ENCODE measurements at places on chromosomes 16 and 17.

GRCh38 chr17:4433515-4434031, at the start of gene SPNS3:
Gene SPNS3 (plus strand): TSS chr17:4433940. CDS start chr17:4433968, 28 bp downstream.
- DNase-seq = no peak

DNA sequence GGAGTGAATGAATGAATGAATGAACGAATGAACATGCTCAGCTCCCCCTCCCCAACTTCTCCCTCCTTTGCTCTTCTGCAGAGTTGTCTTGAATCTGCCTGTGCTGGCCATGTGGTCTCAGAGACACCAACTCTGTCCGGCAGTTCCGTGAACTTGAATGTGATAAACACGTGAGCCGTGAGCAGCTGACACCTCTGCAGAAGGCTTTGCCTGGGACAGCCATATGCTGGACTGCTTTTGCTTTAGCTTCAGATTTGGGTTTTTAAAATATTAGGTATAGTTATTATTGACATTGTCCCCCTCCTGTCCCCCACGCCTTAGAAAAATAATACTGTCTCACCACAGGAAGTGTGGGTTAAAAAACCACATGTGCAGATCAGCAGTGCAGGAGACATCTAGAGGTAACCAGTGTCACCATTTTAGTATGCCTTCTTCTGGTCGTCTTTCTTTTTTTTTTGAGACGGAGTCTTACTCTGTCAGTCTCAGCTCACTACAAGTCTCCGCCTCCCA, 83.8 kb downstream of the ABCC1 start:
- DNase-seq = no peak

DNA sequence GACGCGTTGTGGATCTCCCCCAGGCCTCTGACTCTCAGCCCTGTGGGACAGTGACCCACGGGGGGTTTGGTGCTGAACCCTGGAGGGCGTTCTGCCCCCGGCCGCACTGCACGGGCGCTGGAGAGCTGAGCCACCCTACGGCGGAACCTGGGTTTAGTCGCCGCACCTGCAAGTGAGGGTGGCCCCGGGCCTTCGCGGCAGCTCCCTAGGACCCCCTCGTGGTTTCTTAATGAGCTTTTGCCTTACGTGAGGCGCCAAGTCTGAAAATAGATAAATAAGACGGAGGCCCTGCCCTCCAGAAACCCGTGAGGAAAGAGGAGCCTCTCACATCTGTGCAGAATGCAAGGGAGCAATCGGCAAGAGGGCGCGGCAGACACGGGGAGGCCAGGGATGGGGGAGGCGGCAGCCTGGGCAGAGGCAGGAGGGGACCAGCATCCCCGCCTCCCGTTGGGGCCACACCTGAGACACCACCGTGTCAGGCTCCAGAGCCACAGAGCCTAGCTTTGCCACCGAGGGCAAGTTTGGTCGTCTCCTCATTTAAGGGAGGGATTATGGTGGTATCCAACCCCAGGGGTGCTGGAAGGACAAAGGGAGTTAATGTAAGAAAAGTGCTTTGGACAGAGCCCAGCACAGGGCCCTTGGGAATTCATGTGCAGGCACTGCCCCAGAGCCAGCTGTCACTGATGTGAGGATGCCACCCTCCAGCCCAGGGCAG, 153.2 kb upstream of the CHMP6 start:
- no peak for DNase-seq

DNA sequence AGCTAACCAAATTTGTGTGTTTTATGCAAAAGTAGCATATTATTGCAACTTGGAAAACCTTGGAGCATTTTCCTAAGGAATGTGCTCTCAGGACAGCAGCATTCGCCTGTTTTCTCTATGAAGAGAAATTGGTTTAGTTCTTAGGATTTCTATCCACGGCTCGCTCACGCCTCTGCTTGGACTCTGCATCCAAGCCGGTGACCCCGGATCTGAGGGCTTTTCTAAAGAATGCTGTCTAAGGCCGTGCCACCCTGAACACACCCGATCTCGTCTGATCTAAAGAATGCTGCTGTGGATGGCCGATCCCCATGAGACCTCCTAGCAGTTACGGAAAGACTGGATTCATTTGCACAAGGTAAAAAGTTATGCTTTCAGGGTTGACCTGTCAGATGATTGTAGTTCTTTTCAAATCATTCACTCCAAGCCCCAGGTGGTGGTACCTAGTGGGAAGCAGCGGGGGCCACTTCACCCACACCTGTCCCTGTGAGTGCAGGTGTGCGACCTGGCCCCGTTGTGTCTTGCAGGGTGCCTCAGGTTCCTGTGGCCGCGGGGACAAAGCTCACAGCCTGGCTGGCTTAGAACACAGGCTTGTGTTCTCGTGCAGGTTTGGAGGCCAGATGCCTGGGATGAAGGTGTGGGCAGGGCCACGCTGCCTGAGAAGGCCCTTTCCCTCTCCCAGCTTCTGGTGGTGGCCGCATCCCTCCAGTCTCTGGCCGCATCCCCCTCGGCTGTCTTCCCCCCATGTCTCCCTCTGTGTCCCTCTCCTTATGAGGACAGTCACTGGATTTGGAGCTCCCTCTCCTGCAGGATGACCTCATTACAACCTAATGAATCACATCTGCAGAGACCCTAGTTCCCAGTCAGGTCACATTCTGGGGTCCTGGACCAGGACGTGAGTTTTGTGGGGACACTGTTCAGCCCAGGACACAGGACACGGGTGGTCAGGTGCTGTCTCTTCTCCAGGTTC, 71.1 kb downstream of the BANP start:
- DNase-seq = no peak

DNA sequence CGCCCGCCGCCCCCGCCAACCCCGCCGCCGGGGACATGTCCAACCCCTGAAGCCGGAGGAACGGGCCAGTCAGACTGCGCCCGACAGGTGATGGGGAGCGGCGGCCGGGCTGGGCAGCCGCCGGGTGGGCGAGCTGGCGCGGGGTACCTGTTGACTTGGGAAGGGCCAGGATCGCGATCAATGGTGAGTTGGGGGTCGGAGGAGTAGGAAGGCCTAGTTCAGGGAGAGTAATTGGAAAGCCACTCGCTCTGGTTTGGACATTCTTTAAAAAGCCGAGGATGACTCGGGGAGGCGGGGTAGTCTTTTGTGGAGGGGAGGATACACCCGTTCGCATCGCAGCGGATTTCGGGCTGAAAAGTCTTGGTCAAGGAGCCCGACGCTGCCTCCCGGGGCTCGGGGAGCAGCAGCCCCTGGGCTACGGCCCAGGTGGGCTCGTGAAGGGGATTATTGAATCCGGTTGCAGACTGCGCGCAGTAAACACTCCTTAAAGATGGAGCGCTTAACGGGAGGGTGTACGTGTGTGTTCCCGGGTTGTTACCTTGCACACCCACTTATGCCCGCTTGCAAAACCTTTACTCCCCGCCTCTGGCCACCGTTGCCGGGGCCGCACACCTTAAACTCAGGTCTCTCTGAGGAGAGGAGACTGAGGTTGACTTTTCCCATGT, 123.8 kb downstream of the GOSR1 start:
- DNase-seq = no peak

DNA sequence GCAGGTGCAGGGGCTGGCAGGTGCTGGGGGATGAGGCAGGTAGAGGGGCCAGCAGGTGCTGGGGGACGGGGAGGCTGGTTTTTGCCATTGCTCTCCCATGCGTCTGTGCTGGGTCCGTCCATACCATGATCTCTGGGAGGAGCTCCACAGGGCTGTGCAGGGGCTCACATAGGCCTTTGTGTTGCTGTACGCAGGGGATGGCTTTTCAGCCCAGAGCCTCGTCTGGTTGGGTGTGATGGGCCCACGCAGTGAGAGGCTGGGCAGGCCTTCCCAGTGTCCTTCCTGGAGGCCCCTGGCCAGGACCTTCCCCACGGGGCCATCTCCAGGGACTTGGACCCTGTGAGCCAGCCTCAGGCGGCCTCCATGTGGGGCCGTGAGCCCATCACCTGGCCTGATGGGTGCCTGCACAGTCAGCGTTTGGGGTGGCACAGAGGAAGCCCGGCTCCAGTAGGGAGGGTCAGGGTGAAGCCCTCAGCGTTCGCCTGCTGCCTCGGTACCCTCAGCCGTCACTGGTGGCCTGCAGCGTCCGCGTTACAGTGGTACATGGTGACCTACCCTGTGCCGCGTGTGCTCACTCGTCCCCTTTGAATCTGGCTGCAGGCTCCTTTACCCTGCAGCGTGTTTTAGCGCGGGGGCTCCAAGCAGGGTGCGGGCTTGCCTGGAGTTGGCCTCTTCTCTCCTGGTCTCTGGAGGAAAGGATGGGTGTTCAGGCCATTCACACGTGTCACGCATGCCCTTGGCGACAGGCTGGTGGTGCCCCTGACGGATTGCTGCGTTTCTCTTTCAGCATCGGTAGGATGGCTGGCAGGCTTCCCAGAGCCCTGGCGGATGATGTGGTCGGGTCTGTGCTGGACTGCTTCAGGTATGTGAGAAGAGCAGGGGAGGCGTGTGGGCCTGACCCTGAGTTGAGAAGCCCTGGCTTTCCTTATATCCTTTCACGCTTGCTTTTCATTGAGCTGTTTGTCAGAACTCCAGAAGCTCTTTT, 30.6 kb downstream of the ZNF750 start:
- DNase-seq = no peak

DNA sequence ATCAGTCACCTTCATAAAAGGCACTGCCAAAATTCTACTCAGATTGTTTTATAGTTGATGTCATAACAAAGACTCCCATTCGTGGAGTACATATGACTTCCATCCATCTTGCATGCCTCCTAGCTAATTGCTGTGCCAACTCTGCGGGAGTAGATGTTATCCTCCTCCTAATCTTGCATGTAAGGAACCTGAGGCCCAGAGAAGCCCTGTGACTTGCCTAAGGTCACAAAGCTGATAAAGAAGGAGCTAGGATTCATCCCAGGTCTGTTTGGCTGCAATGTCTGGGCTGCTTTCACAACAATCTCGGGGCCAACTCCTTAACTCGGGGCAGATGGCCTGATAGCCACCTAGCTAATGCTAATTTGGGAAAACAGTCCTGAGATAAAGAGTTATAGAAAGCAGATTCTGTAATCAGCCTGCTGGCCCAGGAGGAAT, 87.3 kb downstream of the YPEL2 start:
- DNase-seq = no peak

DNA sequence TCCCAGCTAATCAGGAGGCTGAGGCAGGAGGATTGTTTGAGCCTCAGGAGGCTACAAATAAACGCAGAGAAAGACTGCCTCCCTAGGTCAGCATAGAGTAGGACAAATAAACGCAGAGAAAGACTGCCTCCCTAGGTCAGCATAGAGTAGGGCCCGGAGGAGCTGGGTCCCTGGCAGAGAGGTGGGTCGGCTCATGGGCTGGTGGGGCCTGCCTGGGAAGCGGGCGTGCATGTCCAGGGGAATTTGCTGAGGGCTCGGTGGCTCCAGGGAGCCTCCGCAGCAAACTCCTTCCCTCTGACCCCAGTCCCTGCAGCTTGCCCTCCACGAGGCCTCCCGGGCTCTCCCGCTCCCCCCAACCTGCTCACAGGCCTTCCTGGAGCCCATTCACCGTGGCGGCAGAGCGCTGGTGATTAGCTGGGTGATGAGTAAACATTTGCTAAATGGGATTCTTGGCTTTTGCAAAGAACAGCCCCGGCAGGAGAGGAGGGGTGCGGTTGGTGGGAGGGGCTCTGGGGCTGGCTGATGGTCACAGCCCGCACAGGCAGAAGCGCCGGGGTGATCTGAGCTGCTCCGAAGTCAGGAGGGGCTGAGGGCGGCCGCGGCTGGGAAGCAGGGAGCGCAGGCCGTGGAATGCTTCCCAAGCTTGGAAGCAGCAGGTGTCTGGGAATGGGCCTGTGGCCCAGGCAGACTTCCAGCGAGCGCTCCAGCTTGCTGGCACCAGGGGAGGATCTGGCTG, 93.1 kb downstream of the RTN4RL1 start:
- no peak for DNase-seq

DNA sequence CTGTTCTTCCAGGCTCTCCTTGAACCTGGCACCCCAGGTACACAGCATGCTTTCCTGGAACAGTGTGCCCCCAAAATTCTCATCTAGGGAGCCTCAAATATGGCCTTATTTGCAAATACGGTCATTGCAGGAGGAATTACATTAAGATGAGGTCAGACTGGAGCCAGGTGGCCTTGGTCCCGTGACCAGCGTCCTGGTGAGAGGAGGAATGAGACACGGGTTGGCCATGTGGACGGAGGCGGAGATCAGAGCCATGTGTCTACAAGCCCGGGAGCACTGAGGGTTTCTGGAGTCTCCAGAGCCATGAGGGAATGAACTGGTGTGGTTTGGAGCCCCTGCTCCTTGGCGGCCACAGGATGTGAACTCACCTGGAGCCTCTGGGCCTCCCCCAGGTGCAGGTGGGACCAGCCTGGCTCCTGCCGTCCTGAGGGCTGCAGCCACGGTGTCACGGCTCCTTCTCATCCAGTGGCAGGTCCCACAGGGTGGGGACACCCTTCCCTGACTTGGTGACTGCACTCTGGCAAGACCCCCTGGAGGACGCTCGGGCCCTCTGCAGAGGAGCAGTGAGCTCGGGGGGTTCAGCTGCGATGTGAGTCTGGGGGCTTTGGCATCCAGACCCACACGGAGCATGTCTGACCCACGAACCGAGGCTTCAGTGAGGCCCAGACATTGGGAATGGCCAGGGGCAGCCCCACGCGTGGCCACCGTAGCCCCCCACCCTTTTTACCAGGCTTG, 21.8 kb upstream of the GNG13 start:
- no peak for DNase-seq

GRCh38 chr16:19666477-19666876, 51.5 kb downstream of the KNOP1 start:
- no peak for DNase-seq

- DNase-seq = no peak
These were observed 145.2 kb downstream of the KATNIP start for GRCh38 chr16:27695161-27695560.

DNA sequence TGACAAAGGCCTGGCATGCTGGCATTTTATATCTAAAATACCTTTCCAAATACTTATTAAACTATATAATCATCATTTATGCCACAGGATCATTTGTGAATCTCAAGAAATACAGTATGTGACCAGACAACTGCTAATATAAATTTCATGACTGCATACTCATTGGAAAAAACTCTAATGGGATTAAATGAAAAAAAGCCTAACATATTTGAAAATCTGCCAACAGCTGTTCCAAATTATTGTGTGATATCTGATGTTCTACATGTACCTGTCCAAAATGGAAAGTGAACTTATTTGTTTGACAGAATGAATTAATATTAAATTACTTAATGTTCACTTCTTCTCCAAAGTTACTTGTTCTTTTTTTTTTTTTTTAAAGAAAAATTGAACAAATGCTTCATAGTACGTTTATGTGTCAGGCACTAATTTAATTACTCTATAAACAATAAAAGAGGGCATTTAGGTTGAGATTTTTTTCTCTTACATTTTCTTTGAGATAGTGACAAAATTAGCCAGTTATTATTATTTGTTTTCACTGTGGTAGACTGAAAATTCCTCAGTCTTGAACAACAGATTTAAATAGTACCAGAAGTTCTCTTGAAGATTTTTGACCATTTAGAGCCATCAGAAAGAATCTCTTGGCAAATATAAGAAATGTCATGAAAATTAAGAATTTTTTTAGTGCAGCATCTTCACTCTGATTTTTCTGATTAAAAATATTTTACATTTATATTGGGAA, 114.0 kb downstream of the FTO start:
- no peak for DNase-seq

DNA sequence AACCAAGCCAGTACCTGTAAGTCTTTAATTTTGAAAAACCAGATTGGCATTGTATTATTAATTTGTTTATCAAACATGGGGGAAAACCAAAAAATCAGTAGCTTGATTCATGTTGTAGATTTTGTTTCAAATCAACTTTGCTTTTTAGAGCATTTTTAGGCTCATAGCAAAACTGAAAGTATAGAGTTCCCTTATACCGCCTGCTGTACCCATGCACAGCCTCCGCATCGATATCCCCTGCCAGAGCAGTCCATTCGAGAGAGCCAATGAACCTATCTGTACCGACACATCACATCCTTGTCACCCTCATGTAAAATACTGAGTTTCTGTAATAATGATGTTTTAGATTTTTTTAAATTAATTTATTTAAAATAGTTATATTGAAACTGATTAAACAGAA, 16.2 kb upstream of the MRC2 start:
- DNase-seq = no peak

- DNase-seq = no peak
These were observed 1.6 kb downstream of the OSGIN1 start for GRCh38 chr16:83954577-83955016.
